Kidney epithelial cell (primary cell): ENCODE measurements at places on chromosomes 2 and 18. TPM values are rescaled to one million over a fixed set of nuclear protein-coding genes. Genes with fewer than 3 reads are reported as not detected.

The TNS1 gene
- 54.5 and 70.6 TPM in 2 replicates for total RNA-seq

DNA sequence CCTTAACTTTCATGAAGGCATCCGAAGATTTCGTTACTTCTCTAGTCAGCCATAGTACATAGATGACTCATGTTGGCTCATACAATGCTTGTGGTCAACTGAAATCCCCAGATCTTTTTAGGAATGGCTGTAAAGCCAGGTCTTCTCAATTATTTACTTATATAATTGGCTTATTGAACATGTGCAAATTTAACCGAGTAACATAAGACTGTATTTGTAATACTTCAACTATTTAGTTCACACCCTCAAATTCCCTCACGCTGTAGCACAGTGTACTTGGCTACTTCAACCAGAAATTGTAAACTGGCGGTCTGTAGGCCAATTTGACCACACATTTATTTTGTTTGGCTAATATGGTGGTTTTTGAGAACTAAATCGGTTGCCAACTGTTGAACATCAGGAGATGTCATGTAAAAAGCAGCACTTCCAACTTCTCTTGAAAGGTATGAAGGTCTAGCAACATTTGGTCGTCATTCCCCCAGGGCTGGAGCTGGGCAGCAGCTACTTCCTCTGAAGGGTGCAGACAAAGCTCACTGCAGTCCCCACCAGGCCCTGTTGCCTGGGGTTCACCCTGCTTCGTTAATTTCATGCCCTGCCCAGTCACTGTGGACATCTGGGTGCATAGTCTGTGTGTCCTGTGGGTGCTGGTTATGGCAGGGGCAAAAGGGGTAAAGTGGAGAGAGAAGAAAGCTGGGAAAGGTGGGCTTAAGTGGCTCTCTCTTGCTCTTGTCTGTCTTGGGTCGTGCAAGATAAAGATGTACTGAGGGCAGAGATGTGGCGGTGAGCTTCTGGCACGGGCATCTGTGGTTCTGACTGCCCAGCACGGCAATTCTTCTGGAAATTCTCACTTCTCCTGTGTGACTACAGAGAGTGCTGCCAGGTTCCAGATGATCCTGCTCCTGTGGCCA, 3.2 kb upstream of the SH3RF3 start:
- DNase-seq, result peak; percentile 85

GRCh38 chr2:144358979-144359541, 160.9 kb downstream of the ZEB2 start:
- DNase-seq, result peak; percentile 38

DNA sequence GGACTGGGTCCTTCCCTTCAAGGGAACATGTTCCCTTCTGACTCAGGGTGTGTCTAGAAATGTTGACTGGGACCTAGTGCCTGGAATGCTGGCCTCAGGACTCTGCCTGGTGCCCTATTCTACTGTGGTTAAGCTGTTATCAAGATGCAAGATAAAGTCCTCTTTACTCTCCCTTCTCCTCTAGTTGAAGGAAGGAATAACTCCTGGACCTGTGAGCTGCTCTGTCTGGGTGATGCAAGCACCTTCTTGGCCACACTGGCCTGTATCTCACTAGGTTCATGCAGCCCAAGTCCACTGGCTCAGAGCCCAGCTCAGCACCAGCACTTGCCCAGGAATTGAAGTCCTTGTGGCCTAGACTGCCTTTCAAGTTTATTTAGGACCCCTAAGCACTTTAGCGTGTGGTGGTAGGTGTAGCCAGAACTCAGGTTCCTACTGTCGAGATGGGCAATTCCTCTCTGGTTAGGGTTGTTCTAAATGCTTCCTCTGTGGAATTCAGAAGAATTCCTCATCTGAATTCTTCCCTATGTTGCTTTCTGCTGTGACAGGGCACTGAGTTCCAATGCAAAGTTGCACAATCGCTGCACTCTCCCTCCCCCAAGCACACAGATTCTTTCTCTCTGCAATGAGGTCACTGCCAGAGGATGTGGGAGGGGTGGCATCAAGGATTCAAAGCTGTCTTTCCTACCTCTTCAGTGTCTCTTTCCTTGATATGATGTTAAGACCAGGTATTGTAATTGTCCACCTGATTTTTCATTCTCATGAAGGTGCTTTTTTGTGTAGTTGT, 54.7 kb downstream of the VWC2L start:
- no peak for DNase-seq

DNA sequence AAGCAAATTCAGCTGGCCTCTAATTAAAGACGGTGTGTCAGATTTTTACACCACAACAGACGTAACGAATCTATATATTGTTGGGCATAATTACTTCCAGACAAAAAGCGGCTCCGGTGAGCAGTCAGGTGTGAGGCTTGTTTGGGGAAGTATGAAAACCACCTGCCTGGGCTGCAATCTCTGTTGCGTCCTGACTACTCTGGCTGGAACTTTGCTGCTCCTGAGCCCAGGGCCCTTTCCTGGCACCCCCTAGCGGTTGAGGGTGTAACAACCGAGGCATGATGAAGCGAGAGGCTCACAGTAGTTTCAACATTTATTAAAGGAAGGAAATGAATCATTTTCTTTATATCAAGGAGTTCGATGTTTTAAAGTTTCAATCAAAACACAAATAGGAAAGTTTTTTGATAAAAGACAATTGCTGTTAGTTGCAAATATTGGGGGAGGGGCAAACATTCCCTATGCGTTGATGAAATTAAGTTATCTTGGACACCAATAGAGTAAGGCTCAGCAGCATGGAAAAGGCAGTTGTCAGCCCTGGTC, 10.6 kb upstream of the ITGB6 start:
- no peak for DNase-seq

DNA sequence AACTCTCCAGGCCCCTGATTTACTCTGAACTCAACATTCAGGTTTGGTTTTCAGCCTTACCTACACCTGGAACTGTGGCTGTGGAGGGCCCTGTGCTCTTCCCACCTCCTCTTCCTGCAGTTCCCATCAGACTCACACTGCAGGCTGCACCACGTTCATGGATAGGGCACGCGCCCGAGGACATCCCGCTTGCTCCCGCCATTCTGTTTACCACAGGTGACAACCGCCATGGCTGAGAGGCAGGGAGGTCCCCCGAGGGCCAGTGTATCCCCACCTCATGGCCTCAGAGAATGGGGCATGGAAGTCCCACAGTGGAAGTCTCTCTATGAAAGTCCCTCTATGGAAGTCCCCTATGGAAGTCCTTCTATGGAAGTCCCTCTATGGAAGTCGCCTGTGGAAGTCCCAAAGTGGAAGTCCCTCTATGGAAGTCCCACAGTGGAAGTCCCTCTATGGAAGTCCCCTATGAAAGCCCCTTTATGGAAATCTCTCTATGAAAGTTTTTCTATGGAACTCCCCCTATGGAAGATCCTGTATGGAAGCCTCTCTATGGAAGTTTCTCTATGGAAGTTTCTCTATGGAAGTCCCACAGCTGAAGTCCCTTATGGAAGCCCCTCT, 358.4 kb upstream of the SALL3 start:
- no peak for DNase-seq

The INHBB gene
- total RNA-seq, result 0.14 and 0.50 TPM in 2 replicates

DNA sequence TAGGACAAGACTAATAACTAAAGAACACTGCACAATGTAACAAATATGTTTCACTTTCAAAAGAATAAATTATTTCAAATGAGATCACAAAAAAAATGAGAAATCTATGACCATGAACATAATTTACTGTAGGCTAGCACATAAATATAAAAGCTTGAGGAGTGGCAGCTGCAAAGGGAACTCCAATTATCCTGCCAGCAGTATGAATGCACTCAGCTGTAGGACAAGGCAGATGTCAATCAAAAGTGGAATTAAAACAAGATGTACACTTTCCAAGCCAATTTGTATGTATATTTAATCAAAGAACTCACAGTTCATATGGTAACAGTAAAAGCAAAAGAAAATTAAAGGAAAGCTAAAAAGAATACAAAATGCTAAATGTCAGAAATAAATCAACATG, 76.6 kb upstream of the NCKAP5 start:
- DNase-seq, result no peak
